ENCODE measurements at places on chromosomes 5 and 9. TPM values are rescaled to one million over a fixed set of nuclear protein-coding genes. Genes with fewer than 3 reads are reported as not detected.
A peak's percentile ranks its signal among the peaks of the same experiment; 100 is the strongest.

GABRA1 gene
- total RNA-seq = not detected

MARCOL gene
- not detected for total RNA-seq

DNA sequence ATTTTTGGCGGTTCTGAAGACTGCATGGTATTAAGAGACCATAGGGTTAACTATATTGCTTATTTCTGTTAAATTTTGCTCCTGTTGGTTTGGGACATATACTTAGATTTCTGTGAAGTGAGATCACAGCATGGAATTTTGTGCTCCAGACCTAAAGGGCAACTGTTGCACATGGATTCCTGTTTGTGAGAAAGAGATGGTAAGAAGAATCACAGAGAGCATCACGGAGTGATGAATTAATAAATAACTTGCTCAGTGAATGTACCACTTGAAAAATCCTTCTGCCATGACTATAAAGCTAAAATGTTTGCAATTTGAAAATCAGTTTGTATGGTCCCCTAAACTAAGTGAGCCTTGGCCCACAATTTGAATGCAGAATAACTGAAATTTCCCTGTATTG lies 4.5 kb downstream of the PSAT1 start:
- no peak for DNase-seq

DNA sequence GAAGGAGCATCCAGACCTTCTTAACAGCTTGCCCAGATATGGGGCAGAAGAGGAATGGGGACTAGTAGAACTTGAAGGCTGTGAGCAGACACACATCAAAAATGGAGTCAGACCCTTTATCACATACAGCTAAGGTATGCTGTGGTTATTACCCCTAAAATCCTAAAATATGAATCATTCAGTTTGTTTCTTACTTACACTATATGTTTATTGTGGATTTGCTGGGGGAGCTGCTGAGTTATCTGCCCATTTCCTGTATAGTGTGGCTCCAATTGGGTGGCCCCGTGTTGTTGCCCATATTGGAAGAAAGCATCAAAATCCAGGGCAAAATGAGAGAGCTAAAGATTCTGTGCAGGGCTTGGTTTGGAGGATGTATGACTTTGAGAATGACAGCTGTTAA lies 56.9 kb downstream of the AP3S1 start:
- no peak for DNase-seq

DNA sequence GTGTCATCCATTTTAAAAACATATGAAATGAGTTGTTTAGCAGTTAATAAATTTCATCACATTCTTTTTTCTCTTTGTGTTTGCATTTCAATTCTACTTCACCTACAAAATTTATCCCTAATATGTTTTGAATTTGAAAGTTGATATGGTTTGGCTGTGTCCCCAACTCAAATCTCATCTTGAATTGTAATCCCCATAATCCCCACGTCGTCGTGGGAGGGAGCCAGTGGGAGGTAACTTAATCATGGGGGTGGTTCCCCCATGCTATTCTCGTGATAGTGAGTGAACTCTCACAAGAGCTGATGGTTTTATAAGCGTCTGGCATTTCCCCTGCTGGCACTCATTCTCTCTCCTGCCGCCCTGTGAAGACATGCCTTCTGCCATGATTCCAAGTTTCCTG lies 200.1 kb downstream of the EPB41L4A start:
- DNase-seq = no peak

- no peak for DNase-seq
These were observed 175.2 kb downstream of the SAXO1 start for GRCh38 chr9:18857769-18858168.

HSPB3 gene
- total RNA-seq = not detected

WWC1 gene
- 0.82 TPM for total RNA-seq

CCDC192 gene
- not detected for total RNA-seq

- no peak for DNase-seq
These were observed 1992.3 kb downstream of the MAT2B start for GRCh38 chr5:165497707-165498106.

DNA sequence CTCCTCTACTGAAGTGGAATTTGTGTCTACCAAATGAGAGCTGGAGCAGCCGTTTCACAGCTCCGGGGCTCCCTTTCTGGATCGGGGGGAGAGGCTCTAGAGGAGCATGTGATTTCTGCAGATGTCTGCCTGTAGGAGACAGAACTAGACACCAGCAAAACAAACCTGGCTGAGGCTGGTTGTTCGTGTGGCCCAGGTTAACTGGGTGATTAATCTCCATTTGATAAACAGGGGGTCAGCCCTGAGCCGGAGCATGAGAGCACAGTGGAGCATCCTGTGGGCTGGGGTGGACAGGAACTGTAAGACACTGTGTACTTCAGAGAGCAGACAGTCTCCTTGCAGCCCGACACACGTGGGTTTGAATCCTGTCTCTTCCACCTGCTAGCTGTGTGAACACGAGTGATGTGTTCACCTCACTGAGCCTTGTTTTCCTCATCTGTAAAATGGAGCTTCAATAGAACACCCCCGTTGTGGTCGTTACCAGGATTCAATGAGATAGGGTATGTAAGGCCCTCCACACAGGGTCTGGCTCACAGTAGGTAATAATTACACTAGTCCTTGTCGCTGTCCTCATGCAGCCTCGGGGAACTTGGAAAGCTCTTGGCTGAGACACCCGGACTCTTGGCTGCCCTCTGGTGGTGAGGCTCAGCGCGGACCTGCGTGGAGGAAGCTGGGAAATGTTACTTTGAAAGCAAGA lies 12.9 kb downstream of the CXCL14 start:
- peak; percentile 75 for DNase-seq

GRCh38 chr9:113137196-113138168 lies 13.3 kb upstream of the SLC31A2 start:
- DNase-seq = no peak

GRCh38 chr9:127974769-127975261 lies 6.0 kb downstream of the EEIG1 start:
- peak; percentile 43 for DNase-seq

HAVCR2 gene
- total RNA-seq = 73.8 TPM

DNA sequence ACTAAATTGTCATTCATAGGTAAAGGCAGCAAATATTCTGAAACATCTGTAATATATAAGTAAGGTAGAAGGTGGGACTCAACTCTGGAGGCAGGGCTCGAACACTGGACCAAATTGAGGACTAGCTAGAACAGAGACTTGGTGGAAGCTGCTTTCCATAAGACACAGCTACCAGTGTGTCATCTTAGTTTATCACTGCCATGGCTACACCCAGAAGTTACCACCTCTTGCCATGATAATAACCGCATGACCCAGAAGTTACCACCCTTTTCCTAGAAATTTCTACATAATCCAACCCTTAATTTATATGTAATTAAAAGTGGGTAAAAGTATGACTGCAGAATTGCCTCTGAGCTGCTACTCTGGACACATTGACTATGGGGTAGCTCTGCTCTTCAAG lies 99.7 kb downstream of the STARD4 start:
- no peak for DNase-seq

PLAC8L1 gene
- total RNA-seq = 1.0 TPM

DNA sequence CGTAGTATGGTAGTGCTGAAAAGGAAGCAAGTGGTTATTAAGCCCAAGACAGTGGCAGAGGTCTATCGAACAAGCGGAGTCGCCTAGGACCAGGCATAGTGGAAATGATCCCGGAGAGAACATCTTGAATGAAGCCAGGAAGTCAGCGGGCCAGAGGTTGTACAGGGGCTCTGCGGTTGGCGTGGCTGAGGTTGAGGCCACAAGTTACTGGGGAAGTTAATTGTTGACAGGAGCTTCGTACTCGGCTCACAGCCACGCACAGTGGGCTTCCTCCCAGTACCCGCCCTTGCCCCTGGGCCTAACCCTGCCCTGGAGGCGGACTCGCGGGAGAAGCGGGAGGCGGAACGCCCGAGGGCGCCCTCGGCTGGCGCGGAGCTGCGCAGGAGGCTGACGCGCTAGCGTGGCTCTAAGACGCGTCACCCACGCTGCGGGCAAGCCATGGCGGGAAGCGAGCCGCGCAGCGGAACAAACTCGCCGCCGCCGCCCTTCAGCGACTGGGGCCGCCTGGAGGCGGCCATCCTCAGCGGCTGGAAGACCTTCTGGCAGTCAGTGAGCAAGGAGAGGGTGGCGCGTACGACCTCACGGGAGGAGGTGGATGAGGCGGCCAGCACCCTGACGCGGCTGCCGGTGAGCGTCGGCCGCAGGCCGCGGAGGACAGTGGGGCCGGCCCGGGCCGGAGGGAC lies at the start of gene FBXO4:
Gene FBXO4 (plus strand): TSS at position 410 of the 683 bp plus-strand sequence. CDS start 29 bp downstream, at position 439.
- peak; percentile 91 for DNase-seq

DNA sequence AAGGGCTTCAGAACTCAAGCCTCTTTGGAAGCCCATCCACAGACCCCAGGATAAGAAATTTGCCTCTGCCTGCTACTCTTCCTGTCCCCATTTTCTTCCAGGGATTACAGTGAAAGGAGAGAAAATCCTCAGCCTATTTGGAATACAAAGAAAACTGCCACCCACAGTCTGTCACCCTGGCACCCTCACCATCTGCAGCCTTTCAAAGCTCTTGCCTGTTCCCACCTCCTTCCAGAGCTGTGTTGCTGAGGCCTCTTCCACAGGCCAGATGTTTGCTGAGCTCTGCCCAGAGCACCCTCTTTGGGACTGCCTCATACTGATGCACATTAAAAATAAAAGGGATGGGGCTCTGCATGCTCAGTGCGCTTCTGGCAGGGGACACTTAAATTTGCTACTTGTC lies 35.9 kb upstream of the TAF1L start:
- no peak for DNase-seq

All from activated naive CD8-positive, alpha-beta T cell treated with anti-CD3 and anti-CD28 coated beads, Interleukin-2, amount 10 ng/mL, durations not matched to agents 7 days and 5 days (primary cell).